ENCODE measurements at places on chromosomes 1 and 21. TPM values are rescaled to one million over a fixed set of nuclear protein-coding genes. Genes with fewer than 3 reads are reported as not detected.

DNA sequence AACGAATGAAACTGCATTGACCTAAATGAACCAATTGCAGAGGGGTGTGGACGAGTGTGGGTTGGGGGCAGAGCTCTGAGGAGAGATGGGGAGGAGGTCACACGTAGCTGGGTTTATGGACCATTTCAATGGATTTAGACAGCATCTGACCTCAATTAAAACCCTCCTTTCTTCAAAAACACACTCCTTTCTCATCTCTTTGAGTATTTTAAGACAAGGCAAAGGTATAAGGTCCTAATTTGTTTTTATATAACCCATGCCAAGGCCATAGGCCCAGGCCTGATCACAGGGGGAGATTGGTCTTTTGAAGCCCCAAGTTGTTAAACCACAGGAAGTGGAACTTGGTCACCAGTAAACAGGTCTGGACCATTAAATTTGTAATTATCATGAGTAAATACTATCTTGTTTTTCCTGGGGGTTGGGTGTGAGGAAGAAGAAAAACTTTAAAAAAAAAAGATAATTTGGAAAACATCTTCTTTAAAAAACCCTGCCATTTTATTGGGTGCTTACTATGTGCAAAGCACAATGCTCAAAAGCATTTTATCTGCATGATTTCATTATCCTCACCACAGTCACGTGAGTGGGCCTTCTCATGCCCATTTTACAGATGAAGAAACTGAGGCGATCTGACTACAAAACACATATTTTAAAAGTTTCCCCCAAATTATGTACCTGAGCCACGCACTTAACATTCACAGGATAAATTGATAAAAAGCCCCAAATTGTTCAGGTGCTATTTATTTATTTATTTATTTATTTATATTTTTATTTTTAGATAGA is 8.9 kb upstream of the INAVA start:
- no peak for DNase-seq

DNA sequence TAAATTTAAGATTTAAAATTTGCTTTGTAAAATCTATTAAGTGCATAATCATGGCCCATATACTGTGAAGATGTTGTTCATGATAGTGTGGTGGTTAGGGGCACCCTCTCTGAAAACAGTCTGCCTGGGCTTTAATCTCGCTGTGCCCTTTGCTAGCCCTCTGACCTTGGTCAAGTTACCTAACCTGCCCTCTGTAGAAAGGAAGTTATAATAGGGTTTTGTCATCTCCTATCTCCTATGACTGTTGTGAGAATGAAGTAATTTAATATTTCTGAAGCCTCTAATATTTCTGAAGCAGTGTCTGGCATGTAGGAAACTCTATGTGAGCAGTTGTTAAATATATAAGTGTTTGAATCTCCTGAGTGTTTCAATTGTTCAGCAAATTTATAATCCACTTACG is 116.6 kb upstream of the IVNS1ABP start:
- no peak for DNase-seq

GRCh38 chr1:8261398-8261762 is 56.5 kb upstream of the SLC45A1 start:
- no peak for DNase-seq

DNA sequence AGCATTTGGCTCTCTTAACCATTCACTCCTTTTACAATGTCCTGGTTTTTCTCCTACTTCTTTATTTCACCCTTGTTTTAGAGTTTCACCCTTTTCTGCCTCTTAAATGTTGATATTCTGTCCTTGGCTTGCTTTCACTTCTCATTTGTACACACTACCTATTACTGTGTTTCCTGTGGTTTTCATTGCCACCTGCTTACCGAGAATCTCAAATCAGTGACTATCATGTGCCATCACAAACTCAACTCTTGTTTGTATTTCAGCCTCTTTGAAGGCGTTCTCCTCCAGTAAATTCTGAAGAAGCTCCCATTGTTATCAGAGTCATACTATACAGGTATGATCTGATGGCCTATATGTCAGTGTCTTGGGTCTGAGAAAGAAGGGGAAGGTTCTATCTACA is 65.7 kb downstream of the NPHS2 start:
- no peak for DNase-seq

- no peak for DNase-seq
Measured at GRCh38 chr1:113429461-113430153, 39.3 kb downstream of the MAGI3 start.

DNA sequence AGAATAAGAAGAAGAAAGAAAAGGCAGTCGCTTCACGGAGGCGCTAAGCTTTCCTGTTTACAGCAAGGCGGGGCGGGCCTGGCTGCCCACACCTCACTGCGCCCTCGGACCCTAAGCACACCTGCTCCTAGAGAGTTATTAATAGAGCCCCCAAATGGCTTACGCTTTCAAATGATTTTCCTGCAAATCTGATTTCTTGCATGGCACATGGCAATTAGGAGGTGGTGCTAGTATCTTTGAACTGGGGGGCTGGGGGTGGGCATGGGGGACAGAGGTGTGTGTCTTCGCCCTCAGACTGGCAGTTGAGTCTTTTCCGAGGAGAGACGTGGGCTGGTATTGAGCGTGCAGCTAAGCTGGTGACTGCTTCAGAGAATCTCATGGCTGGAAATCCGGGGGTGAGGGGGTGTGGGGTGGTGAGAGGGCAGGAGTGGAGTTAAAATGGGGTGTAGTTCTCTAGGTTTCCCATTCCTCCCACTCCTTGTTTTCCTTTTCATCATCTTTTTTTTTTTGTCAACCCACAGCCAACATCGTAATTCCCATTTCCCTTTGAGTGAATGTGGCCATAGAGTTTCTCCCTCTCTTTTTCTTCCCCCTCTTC is 1.3 kb downstream of the S1PR1 start:
- no peak for DNase-seq

DNA sequence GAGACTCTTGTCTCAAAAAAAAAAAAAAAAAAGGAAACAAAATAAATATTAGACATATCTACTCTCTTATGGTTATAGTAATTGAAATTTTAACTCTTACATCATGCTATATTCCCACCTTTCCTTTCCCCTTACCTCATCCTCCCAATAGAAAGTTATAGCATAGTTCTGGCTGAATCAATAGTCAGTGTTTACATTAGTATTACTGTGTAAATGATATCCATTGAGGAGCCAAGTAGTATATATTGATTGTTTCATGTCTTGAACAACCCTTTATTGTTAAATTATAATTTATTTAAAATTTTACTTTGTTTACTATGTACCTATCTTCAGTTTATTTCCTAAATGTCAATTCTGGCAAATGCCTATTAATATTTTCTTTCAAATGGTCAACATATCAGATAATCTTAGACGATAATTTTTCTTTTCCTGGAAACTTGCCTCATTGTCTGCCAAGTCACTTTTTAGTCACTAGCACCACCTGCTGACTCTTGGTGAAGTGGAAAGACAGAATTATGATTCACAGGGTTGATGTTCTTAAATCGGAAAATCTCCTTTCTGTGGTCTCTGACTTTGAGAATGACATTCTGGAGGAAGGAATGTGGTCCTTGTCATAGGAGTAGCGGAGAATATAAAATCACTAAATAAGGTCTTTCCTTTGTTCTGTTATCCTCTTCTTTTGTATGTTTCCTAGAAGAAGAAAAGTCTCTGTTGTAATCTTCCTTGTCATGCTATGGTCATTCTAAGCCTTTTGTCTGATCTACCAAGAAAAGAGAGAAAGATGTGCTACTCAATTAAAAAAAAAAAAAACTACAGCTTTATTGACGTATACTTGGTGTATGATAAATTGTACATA is 8.6 kb downstream of the HJV start:
- DNase-seq, result peak; percentile 66

DNA sequence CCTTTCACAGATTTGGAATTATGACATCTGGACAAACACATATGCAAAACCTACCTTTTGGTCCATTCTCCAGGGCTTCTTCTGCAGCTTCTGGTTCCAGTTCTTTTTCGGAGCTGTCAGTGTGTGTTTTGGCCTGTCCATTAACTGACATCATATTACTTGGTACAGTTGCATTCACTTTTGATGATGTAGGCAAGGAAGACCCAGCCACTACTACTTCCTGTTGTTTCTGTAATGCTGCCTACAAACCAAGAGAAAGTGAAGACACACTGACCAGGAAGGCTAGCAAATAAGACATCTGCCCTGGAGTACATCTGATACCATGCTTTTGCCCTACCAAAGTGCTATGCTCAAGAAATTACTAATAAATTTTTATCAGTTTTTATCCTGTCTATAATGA is 31.9 kb downstream of the ACBD3 start:
- no peak for DNase-seq

GRCh38 chr1:23791516-23792047 is 637 bp downstream of the LYPLA2 start:
- no peak for DNase-seq

DNA sequence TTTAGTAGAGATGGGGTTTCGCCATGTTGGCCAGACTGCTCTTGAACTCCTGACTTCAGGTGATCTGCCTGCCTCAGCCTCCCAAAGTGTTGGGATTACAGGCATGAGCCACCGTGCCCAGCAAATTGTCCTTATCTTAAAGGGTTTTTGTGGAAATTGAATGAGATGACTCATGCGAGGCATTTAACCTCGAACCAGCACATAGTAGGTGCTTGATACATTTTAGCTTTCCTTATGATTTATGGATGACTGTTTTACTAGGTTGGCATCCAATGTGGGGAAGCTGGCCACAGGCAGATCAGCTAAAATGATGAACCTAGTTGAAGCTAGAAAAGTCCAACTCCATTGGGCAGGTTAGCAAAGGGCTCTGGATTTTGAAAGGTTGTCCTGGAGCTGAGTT is 1.4 kb upstream of the COL9A2 start:
- DNase-seq, result no peak

GRCh38 chr1:181675091-181675917 is 192.0 kb downstream of the CACNA1E start:
- DNase-seq, result no peak

DNA sequence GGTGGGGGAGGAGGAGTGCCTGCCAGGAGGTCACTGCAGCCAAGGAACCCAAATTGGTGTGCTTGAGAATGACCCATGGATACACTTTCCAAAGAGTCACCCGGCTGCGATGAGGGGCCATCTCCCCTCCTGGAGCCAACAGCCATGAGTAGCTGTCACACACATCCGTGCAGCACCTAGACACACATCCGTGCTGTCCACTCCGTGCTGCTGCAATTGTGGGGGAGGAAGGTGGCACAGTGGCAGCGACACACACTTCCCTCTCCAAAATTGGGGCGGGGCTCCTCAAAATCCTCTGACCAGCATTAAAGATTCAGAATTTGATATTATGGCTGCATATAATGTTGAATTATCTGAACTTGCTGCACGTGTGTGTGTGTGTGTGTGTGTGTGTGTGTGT is 15.8 kb downstream of the TP73 start:
- DNase-seq, result no peak

GRCh38 chr21:25459365-25459764 is 147.9 kb downstream of the MRPL39 start:
- DNase-seq, result no peak

- no peak for DNase-seq
Measured at GRCh38 chr1:78519446-78519845, 28.7 kb downstream of the PTGFR start.

DNA sequence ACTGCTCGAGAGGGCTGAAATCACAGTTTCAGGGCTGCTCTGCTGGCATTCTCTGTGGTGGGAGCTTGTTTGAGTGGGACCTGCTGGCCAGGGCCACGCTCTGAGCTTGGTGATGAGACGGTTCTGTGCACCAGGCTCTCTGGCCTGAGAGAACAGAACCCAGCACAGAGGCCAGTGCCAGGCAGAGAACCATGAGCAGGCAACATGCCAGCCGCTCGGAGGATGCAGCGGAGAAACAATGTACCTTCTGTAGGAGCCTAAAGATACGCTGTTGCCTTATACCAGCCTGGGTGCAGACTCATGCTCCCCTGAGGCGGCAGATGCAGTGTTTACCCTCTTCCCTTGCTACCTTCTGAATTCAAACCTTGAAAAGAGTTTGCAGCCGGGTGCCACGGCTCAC is 10.0 kb downstream of the C2CD2 start:
- DNase-seq, result no peak

DNA sequence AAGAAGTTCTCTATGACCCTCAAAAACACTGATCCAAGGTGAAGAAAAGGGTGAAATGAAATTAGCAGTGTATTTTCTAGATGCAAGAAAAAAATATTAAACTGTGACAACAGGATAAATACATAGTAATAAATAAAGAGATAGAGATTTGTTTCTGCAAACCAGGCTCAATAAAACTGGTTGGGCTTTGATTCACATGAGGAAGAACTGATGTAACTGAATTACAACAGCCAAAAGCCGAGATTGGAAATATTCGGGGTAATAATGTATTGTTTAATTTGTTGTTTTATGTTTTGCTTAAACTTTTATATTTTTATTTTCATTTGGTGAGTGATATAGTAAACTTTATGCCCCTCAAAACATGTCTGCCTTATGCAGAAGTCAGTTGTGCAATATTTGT is 285.0 kb downstream of the BRINP3 start:
- DNase-seq, result no peak

- DNase-seq, result no peak
Measured at GRCh38 chr21:16216288-16216962, 486.6 kb downstream of the USP25 start.

GRCh38 chr1:66176012-66176715 is 357.8 kb upstream of the SGIP1 start:
- DNase-seq, result no peak

GRCh38 chr21:17853393-17854275 is 34.5 kb upstream of the C21orf91 start:
- no peak for DNase-seq

GRCh38 chr1:81635816-81636215 is 164.9 kb upstream of the ADGRL2 start:
- no peak for DNase-seq

Gene MAEL
- 0.99 TPM for polyA plus RNA-seq

Gene MARK1
- 12.0 TPM for polyA plus RNA-seq

Gene CR1
- 0.93 TPM for polyA plus RNA-seq

Gene LORICRIN
- not detected for polyA plus RNA-seq

Gene CYP4Z1
- polyA plus RNA-seq, result 0.15 TPM

Gene RRAGC
- polyA plus RNA-seq, result 19.7 TPM

Gene PDE4B
- 18.0 TPM for polyA plus RNA-seq

Gene URB2
- 5.8 TPM for polyA plus RNA-seq

Gene TFF2
- not detected for polyA plus RNA-seq

Data from hindlimb muscle (tissue), 1 donor.